Activated CD4-positive, CD25-positive, alpha-beta regulatory T cell treated with anti-CD3 and anti-CD28 coated beads, Interleukin-2, amount 50 U/mL, for 24 hours (primary cell): ENCODE measurements at places on chromosomes 1 and 21.
A peak's percentile ranks its signal among the peaks of the same experiment; 100 is the strongest.

- ATAC-seq, result no peak
Observed at GRCh38 chr1:182205351-182206022, 144.0 kb upstream of the ZNF648 start.

DNA sequence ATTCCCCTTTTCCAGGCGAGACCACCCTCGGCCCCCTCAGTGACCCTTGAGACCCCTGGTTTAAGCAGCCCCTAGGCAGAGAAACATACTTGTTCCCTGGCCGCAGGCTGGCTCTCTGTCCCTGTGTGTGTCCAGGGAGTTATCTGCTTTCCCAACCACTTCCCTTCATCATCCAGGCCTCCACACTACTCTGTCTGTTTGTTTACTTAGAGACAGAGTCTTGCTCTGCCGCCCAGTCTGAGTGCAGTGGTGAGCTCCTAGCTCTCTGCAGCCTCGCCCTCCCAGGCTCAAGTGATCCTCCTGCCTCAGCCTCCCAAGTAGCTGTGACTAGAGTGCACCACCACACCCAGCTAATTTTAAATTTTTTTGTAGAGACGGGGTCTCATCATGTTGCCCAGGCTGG, 5.8 kb upstream of the VWA1 start:
- ATAC-seq, result no peak

DNA sequence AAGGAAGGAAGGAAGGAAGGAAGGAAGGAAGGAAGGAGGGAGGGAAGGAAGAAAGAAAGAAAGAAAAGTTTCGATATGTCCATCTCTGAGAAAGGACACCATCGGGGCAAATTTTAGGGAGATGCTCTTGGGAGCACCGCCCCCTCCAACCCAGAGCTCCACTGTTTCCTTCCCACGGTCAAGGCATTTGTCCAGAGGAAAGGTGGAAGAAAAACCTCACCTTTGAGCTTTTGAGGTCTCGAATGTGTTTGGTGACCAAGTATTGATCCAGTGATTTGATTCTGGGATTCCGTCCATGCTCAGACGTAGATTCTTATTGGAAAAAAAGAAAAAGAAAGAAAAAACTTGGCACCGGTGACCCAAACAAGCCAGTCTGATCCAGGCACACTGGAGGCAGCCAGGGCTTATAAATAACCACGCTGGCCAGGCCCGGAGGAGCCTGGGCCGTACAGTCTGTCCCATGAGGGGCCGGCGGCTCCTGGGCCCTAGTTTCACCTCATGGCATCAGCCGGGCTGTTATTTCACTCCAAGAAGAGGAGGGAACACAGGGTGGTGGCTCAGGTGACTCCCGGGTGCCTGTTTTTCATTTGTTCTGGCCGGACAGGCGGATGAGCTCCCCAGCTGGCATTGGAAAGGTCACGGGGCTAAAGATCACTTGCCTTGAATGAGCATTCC, 36.1 kb upstream of the SLC25A33 start:
- ATAC-seq, result no peak

DNA sequence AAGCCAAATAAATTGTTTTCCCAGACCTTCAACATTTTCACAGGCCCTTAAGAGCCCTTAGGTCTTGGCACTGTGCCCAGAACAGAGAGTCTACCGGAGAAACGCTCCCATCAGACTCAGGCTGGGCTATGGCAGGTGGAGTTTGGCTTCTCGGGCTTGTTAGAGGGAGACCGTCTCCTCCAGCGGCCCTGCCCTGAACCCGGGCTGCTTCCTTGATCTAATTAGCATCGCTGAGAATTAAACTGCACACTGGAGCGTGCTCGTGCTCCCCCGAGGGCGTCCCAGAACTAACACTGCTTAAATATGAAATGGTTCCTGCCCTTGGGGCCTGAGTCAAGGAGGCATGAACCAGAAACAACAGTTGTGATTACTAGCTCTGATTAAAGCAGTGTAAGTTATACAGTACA, 634.4 kb downstream of the MATN1 start:
- ATAC-seq, result no peak

GRCh38 chr1:151993084-151993733, 450 bp downstream of the S100A10 start:
- peak; percentile 19 for ATAC-seq

DNA sequence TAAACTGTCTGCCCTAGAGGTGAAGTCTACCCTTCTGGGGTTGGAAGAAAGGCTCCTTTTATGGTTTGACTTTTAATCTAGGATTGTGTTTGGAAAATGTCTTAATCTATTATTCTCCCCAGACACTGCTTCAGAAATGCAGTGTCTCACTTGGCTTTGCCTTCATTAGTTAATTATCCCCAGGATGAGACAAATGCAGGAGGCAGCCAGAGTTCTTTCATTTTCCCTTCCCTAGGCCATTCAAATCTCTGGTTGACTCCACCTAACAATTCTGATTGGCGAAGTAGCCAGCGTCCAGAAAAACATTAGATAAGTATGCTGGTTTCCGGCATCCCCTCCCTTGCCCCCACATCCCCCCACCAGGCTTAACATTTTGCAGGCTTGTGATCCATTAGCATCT, 325.8 kb upstream of the PBX1 start:
- no peak for ATAC-seq

DNA sequence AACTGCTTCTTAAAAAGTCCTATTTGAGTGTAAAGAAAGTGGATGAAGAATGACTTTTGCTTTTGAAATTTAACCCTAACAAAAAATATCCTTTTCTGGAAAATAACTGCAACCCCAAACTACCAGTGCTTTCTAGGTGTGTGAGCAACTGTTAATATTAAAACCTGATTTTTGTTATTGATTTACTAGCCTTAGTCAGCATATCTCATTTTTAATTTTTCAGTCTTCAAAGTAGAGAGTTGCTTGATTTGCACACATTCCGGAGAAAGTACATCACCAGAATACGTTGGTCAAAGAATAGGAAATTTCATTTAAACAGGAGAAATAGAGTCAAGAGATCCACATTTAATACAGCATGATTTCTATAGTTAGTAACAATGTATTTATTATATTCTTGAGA, 141.8 kb upstream of the ADAMTS5 start:
- no peak for ATAC-seq
